ENCODE measurements at places on chromosomes 3 and 15.
A peak's percentile ranks its signal among the peaks of the same experiment; 100 is the strongest.

GRCh38 chr15:68210821-68211655 is 5.9 kb upstream of the CALML4 start:
- ATAC-seq: peak; percentile 41

- ATAC-seq: no peak
Observed at GRCh38 chr15:78110096-78110495, 17.7 kb downstream of the SH2D7 start.

DNA sequence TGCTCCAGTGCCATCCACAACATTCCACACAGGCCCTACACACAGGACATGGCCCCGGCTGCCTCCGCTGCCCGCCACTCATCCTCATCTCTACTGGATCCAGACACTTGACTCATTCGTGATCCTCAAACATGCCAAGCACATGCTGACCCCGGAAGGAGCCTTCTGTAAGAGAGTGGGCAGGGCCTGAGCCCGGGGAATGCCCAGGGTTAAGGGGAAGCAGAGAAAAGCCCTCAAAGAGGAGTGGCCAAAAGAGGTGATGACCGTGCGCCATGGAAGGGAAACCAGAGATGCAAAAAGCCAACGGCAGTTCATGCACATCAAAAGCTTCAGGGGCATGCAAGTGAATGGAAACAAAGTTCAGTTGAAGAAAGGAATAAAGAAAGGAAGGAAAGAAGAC is 46.1 kb downstream of the RFTN1 start:
- ATAC-seq: peak; percentile 80

DNA sequence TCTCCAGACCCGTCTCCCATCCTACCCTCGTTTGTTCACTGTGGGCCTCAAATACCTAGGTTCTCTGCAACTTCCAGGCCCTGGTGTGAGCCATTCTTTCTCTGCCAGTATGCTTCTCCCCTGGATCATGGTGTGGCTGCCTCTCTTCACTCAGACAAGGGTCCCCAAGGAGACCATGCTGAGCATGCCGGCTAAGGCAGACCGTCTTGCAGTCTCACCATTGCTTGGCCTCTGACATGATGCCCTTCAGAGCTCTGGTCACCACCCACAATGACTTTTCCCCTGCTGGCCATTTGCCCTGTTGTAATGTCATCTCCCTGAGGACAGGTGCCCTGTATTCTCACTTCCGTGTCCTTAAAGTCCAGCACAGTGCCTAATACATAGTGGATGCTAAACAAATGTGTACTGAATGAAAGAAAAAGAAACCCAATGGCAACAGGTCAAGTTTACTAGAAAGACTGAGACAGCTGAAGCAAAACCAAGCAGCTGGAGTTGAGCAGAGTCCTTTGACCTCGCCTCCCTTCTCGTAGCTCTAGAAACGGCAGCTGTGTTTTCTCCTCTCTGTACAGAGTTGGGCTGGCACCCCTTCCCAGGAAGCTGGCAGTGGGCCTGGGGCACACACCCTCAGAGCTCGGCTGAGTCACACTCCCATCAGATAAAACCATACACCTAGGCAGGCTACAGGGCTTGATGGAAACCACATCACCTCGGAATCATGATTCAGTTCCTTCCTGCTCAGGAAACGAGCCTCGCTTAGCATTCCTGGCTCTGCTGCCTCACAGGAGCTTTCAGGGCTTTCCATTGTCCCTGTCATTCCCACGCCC is 8.6 kb downstream of the TLR9 start:
- peak; percentile 82 for ATAC-seq

- ATAC-seq: no peak
Observed at GRCh38 chr3:195195321-195196209, 75.4 kb downstream of the XXYLT1 start.

- ATAC-seq: no peak
Observed at GRCh38 chr3:191262650-191263049, 63.6 kb downstream of the OSTN start.

DNA sequence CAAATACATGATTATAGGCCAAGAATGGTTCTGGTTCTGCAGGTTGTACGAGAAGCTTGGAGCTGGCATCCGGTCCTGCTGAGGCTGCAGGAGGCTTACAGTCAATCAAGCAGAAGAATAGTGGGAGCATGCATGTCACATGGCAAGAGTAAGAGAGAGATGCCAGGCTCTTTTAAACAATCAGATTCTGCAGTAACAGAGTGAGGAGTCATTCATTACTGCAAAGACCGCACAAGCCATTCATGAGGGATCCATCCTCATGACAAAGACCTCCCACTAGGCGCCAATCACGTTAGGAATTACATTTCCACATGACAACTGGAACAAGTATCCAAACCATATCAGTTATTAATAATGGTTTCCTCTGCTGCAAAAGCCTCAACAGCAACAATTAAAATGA is 536.8 kb downstream of the CADM2 start:
- ATAC-seq: no peak

GRCh38 chr15:78018946-78019644 is 58.4 kb downstream of the TBC1D2B start:
- ATAC-seq: peak; percentile 39

DNA sequence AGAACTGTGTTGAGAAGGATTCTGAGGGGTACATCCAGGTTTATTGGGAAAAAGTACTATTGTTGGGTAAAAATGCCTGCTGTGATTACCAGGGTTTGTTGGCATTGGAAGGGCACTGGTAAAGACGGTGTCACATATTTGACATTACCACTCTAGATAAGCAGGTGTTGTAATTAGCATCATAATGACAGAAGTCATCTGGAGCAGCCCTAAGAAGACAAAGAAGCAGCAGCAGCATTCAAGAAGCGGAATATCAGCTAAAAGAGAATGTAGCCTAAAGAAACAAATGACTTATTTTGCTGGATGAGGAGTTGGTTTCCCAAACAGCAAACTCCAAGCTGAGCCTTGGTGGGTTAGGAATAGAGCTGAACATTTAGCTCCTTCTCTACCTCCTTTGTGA is 30.5 kb upstream of the ZFAND6 start:
- ATAC-seq: no peak

DNA sequence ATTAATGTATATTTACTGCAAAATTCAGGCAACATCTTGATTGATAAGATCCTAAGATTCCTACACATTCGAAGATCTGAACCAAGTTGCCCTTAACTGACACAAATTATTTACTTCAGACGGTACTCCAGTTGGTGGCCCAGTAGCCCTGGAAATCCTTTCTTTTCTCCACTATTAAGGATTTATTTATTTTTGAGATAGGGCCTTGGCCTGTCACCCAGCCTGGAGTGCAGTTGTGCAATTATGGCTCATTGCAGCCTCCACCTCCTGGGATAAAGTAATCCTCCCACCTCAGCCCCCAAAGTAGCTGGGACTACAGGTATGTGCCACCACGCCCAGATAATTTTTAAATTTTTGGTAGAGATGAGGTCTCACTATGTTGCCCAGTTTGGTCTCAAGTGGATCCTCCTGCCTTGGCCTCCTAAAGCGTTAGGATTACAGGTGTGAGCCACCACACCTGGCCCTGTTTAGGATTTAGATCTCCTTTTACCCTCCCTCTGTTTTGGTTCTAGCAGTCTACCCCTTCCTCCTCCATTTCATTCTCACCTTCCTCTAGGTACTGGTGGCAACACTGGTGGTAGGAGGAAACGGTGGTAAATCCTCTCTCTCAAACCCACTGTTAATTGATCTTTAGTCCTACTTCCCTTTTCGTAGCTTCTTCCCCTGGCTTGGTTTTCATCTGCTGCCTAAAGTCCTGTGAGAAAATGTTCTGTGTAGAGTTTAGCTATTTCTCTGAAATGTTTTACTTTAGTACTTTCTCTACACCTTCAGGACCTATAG is 12.7 kb upstream of the ZNF609 start:
- ATAC-seq: no peak

DNA sequence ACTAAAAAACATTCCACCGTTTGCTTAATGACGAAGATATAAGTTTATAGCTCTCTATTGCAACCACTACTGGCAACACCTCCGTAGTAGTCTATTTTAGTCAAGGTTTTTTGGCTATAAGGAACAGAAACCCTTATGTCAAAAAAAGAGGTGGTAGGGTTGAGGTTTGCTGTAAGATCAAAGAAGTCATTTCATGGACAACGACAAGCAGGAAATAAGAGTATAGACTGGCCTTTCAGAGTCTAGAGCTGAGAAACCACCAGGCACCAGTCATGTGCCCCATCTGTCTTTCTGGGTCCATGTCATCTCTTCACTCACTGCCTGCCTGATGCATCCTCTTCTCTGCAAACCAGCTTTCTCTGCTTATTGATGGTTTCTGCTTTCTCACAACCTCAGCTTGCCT is 42.7 kb downstream of the THBS1 start:
- peak; percentile 87 for ATAC-seq

- peak; percentile 86 for ATAC-seq
Observed at GRCh38 chr15:40782609-40783227, 12.9 kb downstream of the C15orf62 start.

GRCh38 chr3:57596495-57597126 is 533 bp downstream of the ARF4 start:
- ATAC-seq: peak; percentile 17

GRCh38 chr15:100909565-100909964 is 9.6 kb upstream of the LRRK1 start:
- ATAC-seq: no peak

GRCh38 chr3:119346076-119346496 is 51.9 kb downstream of the ARHGAP31 start:
- ATAC-seq: no peak

GRCh38 chr3:100577382-100578008 is 31.9 kb upstream of the ADGRG7 start:
- ATAC-seq: no peak

GRCh38 chr3:104785947-104786346 is 580.8 kb upstream of the ALCAM start:
- no peak for ATAC-seq

DNA sequence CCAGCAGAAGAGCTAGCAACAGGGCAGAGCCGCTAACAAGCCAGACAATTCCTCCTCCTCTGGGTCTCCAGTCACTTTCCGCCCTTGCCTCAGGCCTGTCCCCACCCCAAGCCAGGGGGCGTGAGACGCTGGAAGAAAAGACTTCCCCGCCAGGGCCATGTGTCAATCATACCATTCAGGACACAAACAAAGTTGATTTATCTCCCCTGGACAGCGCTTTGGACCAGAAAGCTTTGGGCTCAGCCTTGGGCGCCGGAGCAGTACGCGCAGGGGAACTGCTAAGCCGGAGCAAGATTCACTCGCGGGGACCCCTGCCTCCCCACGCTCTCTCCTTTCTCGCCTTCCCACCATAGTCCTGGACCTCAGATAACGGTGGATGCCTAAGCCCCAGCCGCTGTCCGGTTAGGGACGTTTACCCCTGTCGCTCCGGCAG is 479 bp downstream of the LRRC2 start:
- ATAC-seq: peak; percentile 14

GRCh38 chr3:195895861-195896360 is 12.4 kb downstream of the TNK2 start:
- ATAC-seq: peak; percentile 62

DNA sequence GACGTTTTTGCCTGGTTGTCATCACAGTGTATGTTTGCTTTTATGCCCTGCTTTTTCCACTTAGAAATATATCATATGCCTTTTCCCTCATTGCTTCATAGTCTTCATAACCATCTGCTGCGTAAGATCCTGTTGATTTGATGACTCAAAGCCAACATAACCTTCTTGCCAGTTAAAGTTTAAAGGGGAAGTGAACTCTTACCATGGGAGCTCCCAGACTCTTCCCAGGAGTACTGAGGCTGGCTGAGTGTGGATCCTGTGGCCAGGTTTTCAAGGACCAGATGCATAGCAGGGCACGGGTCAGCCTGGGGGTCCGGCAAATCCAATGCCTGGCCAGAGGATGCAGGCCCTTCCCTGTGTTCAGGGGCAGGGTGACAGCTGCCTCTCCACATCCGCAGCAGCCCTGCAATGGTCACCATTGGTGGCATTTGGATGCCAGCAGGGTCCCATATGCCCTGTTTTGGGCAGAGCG is 42.0 kb upstream of the SACM1L start:
- ATAC-seq: no peak

DNA sequence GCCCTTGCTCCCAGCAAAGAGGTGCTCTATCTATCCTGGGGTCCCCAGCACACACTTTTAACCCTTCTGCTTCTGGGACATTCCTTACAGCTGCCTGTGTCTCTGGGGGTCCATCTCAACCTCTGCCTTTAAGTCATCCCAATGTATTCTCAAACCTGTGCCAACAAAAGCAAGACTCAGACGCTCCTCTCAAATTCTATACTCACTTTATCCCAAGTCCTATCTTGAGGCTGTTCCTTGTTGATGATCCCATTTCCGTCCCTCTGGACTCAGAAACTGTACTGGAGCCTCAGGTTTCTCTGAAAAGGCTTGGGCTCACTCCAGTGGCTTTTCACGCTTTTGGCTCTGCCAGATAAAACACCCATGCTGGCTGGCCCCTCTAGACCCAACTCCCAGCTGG is 69.7 kb downstream of the XXYLT1 start:
- no peak for ATAC-seq

DNA sequence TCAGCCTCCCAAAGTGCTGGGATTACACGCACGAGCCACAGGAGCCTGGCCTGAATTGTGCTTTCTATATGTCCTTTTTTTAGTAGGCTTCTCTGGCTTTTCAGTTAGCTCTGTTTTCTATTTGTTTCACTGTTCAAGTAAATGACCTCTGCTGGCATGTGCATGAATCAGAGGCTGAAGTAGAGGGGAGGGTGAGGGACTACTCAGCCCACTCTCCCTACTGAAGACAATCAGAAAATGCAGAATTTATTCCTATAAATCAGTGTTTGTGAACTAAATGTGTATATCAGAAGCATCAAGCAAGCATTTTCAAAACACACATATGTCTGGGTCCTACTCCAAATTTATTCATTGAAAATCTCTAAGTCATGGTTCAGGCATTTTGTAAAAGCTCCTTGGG is 45.0 kb downstream of the ZMAT3 start:
- ATAC-seq: no peak

GRCh38 chr15:79724312-79724711 is 172.5 kb downstream of the MTHFS start:
- no peak for ATAC-seq

DNA sequence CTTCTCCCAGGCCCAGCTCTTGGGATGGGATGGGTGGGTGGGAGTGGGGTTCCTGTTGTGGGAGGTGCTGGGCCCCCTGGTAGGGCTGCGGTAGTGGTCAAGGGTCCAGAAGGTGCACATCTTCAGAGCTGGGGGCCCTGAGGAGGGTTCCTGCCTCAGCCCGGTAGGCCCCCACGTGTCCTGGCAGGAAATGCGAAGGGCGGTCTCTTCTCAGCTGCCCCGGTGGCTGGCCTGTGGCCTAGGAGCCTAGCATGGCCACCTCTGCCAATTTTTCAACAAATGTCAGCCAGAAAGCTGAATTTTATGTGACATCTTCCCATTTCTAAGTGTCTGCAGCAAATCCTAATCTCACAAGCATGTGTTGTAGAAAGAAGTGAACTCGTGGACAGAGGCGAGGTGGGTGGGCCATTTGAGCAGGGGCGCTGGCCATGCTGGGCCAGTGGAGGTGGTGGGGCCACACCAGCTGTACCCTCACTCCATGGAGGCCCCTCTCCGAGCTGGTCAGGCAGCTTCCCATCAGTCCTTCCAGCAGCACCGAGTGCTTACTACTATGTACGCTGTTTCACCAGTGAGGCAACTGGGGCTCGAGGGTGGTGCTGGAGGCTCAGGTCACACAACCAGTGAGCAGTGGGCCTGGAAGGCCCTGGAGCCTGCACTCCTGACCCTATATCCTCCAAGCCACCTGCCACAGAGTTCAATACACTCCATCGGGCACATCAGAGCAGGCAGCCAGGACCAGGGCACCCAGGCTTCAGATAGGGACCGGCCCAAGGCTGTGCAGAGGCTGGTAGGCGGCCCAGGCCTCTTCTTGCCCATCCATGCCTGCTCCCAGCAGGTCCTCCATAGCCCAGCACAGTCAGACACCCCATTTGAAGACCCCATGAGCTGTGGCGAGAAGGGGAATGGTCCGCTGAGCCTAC is 23.2 kb downstream of the FBLN2 start:
- no peak for ATAC-seq

GRCh38 chr15:31341496-31342195 is 15.0 kb downstream of the KLF13 start:
- no peak for ATAC-seq

Data from activated T-helper 17 cell treated with anti-CD3 and anti-CD28 coated beads, Interleukin-2, amount 50 U/mL, for 72 hours (primary cell).